ENCODE measurements at places on chromosomes 16 and 17.

DNA sequence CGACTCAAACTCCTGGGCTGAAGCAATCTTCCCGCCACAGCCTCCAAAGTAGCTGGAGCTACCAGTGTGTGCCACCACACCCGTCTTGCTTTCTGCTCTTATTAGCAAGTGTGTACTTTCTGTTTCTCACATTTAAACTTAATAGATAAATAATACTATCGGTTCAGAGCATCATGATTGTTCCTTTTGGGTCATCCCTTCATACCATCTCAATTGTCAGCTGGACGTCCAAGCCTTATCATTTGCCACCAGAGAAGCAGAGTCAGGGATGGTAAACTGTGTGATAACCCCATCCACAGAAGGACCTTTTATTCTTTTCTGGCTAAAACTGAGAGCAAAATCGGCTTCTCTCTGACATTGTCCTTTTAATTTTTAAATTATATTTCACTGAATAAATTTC, 279.8 kb upstream of the GOT2 start:
- no peak for DNase-seq

DNA sequence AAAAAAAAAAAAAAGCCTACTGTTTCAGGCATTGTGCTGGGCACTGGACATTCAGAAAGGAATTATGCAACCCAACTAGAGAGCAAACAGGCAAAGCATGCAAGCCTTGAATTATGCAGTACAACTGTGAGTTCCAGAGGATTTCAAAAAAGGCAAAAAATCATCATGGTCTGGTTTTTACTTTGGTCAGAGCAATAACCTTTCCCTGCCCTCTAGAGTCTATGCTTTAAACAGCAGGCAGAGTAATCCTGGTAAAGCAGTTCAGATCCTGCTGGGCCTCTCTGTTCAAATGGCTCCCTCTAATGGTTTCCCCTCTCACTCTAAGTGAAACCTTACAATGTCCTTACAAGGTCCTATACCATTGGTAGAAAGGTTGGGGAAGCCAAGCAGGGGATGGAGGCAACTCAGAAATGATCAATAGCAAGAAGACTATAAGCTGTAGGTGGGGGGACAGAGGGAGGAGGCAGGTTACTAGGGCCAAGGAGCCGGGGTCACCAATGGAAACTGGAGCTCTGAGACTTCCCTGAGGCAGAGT, 4.6 kb upstream of the TAF15 start:
- DNase-seq, result peak; percentile 70

DNA sequence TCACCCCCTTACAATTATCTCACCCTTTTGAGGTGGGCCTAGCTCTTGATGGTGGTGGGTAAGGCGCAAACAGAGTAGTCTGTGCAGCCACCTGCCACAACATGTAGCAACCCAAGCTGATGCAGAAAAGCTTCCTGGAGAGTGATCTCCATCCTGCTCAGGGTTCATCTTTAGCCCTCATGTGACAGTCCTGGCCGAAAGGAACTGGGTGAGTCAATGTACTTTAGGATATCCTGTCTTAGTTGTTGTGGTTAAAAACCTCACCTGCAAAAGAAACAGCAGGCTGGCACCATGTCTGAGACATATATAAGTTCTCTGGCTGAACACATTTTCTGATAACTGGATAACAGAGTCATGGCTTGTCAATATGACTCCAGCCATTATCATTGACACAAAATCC, 183.5 kb upstream of the CPHXL start:
- no peak for DNase-seq

GRCh38 chr17:57091186-57091618, 6.2 kb downstream of the AKAP1 start:
- no peak for DNase-seq

- DNase-seq, result no peak
These were observed 22.3 kb upstream of the SMPD3 start for GRCh38 chr16:68470461-68471150.

- no peak for DNase-seq
These were observed 27.3 kb upstream of the RNPS1 start for GRCh38 chr16:2295056-2295798.

GRCh38 chr16:77805398-77805797, 17.0 kb downstream of the VAT1L start:
- no peak for DNase-seq

- DNase-seq, result no peak
These were observed 4.8 kb downstream of the SPNS2 start for GRCh38 chr17:4503283-4504025.

GRCh38 chr16:1533443-1533951, at the start of gene TMEM204:
TSS of gene TMEM204 (plus strand) at chr16:1533666. CDS start at chr16:1534276, 610 bp downstream.
- DNase-seq, result no peak

DNA sequence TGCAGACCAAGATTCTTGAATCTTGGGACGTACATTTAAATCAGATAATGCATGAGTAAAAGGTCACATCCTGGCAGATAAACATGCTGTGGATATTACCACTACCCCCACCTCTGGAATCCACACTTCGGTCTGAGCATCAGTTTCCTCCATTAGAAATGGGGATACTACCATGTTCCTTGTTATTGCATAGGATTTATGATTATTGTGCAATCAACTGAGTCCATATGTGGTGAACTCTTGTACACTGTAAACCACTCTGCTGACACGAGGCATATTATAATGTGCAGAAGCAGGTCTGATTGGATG, 108.7 kb downstream of the VAT1L start:
- no peak for DNase-seq
